ENCODE measurements at places on chromosomes 16 and 17.

- DNase-seq, result peak; percentile 21
Measured at GRCh38 chr16:28136751-28137434, 73.4 kb upstream of the GSG1L start.

DNA sequence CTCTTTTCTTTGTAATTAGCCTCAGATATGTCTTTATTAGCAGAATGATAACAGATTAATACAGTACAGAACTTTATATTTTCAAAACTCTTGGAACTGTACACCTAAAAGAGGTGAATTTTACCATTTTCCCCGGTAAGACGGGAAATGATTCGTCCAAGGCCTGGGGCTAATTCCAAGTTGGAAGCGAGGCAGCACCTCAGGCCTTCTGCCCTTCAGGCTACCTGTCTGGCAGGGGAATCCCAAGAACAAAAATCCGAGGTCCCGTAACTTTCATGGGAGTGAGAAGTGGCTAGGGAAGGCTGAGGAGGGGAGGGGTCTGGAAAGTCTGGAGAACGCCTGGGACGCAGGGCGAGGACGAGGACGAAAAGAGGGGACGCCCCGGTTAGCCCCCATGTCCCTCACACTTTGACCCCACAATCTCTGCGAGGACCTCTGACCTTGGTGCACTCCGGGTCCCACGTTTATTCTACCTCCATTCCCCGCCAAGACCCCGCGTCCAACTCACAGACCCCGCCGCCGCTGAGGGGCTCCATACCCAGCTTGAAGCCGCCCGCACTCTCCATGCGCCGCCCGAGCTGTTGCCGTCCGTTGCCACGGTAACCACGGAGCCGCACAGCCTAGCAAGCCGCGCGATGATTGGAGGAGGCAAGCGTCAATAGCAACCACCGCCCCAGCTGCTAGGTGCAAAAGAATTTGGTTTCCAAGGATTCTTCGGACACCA, at the start of gene HYDIN:
HYDIN (minus strand) TSS at position 601 of the 724 bp plus-strand sequence. CDS start 43,827 bp downstream, outside the sequence.
- no peak for DNase-seq

DNA sequence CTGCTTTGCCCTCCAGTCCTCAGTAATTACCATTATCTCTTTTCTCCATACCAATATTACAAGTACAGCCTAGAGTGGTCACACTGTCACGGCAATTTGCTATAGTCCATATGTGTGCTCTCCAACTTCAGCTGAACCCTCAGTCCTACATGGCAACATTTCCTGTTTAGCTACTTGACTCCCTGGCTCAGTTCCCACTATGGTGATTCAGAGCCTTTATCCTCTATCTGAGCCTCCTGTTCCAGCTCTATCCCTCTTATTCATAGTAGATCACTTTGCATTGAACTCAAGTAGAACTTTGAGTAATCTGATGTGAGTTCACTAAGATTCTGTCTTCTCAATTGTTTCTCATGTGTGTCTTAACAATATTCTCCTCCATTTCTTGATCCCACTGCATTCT, 43.7 kb upstream of the GOSR1 start:
- DNase-seq, result no peak

DNA sequence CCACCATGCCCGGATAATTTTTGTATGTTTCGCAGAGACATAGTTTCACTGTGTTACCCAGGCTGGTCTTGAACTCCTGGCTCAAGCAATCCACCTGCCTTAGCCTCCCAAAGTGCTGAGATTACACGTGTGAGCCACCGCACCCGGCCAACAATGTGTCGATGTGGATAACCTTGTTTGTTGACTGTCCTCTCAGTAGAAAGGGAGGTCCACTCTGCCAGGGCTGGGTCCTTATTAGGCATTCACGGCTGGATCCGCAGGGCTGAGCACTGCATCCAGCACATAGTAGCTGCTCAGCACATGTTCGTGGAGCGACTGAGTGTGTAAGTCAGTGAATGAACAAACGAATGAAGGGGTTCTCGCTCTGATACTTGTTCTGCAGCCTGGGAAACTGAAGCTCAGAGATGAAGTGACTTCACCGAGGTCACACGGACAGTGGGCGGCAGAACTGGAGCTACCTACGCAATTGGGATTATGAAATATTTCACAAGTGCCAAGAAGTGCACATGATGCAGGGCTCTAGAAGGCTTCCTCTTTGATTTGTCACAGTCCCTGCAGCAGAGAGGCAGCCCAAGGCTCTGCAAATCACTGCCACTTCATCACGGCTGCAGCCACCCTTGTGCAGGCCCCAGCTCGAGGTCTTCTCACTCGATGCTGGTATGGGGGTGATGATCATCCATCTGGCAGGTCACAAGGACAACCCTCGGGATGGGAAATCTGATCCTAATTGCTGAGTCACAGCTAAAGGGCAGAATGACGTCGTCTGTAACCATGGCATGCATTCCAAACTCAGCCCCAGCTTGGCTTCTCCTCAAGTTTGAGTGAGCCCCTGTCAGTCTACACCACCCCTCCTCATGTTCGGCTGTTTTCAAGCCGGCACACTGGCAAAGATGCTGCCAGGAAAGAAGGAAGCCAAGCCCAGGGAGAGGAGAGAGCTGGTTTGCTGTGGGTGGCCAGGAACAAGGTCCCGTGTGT, 28.0 kb upstream of the SNN start:
- no peak for DNase-seq

DNA sequence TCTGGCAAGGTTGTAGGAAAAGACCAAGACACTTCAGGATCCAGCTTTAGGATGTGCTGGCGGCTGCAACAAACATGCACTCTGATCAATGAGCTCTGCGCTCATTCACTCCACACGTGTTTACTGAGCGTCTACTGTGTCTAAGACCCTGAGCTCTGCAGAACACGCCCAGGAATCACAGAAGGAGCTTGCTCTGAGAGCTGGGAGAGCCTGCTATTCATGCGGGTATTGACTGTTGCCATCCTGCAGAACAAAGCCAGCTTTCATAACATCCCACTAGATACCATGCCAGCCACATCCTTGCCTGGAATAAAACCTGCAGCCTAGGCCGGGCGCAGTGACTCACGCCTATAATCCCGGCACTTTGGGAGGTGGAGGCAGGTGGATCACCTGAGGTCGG, 44.1 kb downstream of the NXN start:
- no peak for DNase-seq

- DNase-seq, result no peak
Measured at GRCh38 chr17:14321980-14322776, 21.3 kb downstream of the HS3ST3B1 start.

DNA sequence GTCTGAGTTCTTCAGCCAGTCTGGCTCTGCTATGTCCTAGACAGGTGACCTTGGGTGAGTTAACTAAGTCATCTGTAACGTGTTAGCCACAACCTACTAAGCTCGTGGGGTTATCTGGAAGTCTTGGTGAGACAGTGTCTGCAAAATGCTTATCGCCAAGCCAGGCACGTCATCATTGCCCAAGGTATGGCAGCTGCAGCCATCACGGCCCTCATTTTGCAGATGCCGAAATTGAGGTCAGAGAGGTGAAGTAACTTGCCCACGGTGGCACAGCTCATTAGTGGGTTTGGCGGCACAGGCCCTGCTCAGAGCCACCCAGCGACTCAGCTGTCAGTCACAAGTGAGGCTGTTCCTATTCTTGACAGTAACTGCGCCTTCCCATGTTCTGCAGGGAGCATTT, 79.8 kb downstream of the CMIP start:
- no peak for DNase-seq

DNA sequence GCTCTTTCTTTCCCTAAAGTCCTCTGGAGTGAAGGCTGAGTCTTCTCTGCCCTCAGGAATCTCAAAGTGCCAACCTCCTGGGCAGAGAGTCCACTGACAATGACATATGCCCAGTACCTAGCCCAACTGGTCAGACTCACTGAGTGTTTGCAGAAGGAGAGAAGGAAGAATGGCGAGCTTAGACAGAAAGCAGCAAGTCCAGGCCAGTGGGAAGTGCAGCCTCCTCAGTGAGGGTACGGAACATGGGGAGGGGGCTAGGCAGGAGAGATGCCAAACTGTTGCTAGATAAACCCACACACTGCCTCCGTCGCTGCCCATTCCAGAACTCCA, 678 bp downstream of the EXOC7 start:
- no peak for DNase-seq

GRCh38 chr17:37405955-37406634, 541 bp downstream of the ACACA start:
- DNase-seq, result no peak

DNA sequence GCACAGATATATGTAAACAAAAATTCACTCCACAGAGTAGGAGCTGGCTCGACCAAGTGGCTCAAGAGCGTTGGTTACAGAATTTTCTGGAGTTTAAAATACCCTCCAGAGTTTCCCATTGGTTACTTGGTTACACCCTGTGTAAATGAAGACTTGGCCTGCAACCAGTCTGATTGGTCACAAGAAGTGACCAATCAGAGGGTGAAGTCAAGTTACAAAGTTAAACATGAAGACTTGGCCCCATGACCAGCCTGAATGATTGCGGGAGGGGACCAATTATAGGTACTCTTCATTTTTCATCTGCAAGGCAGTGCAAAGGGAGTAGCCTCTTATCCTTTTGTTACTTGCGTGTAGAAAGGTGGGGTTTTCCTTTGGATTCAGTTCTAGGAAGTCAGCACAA, 121.3 kb upstream of the SALL1 start:
- no peak for DNase-seq

GRCh38 chr17:38892620-38893019, 22.8 kb downstream of the LASP1 start:
- DNase-seq, result no peak

DNA sequence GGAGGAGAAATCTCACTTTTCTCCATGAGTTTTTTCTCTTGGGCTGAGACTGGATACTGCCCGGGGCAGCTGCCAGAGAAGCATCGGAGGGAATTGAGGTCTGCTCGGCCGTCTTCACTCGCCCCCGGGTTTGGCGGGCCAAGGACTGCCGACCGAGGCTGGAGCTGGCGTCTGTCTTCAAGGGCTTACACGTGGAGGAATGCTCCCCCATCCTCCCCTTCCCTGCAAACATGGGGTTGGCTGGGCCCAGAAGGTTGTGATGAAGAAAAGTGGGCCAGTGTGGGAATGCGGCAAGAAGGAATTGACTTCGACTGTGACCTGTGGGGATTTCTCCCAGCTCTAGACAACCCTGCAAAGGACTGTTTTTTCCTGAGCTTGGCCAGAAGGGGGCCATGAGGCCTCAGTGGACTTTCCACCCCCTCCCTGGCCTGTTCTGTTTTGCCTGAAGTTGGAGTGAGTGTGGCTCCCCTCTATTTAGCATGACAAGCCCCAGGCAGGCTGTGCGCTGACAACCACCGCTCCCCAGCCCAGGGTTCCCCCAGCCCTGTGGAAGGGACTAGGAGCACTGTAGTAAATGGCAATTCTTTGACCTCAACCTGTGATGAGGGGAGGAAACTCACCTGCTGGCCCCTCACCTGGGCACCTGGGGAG, 19.1 kb downstream of the NGFR start:
- no peak for DNase-seq

- DNase-seq, result peak; percentile 31
Measured at GRCh38 chr16:12458591-12459358, 344.9 kb downstream of the CPPED1 start.

GRCh38 chr16:68539711-68540239, 684 bp downstream of the ZFP90 start:
- DNase-seq, result peak; percentile 6

DNA sequence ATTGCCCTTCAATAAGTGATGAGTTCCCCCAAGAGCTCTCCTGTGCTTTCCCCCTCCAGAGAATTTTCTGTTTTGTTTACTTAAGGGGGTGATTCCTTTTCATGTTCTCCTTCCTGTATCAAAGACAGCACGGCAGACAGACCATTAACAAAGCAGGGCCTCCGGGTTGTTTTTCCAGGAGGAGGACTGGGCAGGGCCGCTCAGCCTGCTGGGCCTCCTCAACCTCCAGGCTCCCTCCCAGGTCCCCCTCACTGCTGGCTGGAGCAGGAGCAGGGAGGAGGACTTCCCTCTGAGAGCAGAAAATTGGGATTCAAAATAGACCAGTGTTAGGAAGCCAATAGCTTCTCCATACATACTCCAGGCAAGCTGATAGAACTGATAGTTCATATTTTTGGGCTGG, 20.4 kb downstream of the SDK2 start:
- DNase-seq, result no peak

- DNase-seq, result no peak
Measured at GRCh38 chr17:9473711-9474110, 101.9 kb downstream of the STX8 start.

DNA sequence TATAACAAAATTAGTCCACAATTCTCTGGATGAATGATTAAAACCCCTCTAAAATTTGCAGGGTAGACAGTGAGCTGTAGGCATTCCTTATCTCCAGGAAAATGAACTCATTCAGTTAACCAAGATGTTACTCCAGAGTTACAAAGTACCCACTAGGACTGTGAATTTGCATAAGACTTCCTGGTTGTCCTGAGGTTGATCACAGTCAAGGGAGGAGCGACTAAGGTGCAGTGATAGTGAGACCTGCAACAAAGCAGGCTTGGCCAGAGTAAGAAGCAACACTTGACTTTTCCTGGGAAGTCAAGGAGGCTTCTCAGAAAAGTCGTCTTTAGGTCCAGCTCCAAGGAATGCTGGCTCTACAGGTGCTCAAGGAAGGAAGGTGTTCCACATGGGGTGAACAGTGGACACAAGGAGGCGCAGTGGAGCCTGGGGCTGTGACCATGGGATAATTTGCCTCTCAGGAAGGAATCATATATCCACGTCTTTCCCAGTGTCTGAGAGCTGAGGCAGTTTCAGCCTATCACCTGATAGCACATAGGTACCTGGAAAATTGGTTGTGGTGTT, 821.1 kb upstream of the EEF2KMT start:
- DNase-seq, result no peak

- peak; percentile 50 for DNase-seq
Measured at GRCh38 chr17:17819561-17819995, 17.2 kb downstream of the SREBF1 start.

DNA sequence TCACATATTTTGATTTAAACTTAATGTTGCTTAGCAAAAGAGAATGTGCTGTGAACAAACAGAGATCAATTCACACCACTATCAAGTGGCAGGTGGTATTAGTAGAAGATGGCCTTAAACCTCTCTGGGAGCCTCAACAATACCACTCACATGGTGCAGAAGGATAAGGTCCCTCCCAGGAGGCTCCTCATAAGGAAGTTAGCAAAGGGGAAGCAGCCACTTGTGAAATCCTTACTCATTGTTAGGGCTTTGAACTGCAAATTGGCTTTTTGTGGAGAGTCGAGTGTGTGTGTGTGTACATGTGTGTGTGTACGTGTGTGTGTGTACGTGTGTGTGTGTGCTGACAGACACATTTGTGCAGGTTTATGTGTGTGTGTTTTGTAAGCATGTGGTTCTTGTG, 48.9 kb upstream of the ASIC2 start:
- no peak for DNase-seq

DNA sequence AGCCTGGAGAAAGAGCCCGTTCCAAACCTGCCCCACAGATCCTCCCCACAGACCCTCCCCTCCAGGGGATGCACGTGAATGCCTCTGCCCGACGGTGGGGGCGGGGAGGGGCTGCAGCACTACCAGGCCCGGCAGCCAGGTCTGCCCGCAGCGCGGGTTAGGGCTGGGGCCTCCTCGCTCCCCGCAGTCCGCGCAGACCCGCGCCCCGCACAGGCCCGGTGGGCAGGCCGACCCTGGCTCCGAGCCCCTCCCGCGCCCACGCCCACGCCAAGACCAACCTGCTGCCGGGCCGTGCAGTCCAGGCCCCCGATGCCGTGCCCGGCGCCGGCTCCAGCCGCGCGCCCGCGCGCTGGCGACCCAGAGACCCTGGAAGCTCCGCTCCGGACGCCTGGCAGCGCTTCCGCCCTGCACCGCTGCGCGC, at the start of gene RPUSD1:
RPUSD1 (minus strand) TSS at position 404 of the 421 bp plus-strand sequence. CDS start 644 bp downstream, outside the sequence.
- peak; percentile 15 for DNase-seq

- no peak for DNase-seq
Measured at GRCh38 chr17:57910462-57911420, 44.5 kb downstream of the CUEDC1 start.

GRCh38 chr16:8921347-8921984, 39.3 kb downstream of the LITAFD start:
- DNase-seq, result no peak

GRCh38 chr17:54945231-54945630, 23.2 kb downstream of the COX11 start:
- DNase-seq, result no peak
